SW 1271 (cell line): ENCODE measurements at places on chromosomes 16 and 17.

DNA sequence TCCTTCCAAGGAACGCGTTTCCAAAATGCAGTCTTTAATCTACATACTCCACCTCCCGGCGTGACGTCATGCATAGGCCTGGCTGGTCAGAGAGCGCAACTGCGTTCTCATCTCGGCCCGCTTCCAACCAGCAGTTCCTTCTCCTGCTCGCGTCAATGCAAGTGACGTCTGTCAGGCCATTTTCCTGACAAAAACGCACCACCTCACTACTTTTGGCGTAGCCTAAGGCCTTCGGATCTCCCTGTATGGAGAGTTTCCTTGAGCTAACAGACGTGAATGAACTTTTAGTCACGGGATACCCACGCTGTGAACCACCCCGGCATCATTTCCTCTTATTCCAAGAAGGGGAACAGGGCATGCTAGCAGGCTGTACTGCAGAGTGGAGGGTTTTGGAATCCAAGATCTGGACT lies 25.0 kb downstream of the TEX14 start:
- DNase-seq: no peak

DNA sequence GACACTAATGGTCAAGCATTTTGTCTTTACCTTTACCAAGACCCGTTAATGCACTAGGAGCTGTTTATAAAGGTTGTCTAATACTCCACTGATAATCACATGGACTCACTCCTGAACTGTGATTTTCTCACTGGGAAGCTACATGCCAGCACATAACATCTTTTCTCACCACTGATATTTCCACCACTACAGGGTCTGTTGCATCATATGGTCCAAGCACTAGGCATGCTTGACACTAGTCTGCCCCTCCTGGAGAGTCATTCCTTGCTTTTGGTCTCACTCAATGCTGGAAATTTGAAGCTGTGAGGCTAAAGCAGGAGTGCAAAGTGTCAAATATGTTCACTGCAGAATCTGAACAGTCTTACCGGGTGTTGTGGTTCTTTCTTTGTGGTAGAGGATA lies 1576.8 kb downstream of the CDH8 start:
- DNase-seq: no peak

DNA sequence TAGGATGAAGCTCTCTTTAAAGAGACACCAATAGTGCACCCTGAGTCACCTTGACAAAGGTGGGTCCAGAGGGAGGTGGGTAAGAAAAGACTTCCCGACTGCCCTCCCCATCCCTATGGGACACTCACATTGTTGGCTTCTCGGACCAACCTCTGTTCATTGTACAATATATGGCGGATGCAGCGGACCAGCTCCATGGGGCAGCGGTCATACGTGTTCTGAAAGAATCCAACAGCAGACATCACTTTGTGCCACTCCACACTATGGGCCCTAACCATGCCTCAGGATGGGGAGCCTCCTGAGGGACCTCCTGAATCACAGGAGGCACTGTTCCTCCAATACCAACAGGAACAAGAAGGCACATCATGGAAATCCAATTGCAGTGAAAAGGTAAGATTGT lies 30.4 kb upstream of the GHDC start:
- DNase-seq: no peak

- no peak for DNase-seq
Measured at GRCh38 chr17:65626451-65626850, 65.0 kb upstream of the AXIN2 start.

DNA sequence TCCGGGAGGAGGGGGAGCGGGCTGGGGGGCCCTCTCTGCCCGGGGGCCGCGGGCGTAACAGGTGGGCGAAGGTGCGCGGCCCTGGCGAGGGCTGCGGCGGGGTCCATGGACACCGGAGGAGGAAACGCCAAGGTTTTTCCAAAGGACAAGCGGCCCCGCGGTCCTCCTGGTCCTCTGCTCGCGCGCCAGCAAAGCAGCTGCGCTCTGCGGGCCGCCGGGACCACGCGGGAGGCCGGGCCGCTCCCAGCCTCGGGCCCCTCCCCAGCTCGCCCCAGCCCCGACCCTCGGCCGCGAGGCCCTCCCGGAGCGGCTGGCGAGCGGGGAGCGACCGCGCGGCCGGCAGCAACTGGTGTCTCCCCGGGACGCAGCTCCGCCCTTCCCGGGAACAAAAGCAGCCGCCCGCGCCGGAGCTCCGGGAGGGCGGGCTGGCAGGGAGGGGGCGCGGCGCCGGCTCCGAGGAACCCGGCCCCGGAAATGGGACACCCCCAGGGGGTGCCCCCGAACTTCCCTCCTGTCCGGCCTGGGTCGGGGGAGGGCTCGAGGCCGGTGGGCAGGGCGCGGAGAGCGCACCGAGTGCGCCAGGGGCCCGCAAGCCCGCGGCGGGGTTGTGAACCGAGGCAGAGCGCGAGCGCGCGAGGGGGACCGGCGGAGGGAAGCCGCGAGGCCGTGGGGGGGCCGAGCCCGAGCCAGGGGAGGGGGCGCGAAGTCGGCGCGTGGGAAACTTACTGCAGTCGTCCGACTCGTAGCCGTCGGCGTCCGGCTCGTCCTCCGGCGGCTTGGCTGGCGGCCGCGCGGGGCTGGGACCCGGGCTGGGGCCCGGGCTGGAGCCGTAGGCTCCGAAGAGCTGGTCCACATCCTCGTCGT lies 837 bp downstream of the DOC2B start:
- no peak for DNase-seq

DNA sequence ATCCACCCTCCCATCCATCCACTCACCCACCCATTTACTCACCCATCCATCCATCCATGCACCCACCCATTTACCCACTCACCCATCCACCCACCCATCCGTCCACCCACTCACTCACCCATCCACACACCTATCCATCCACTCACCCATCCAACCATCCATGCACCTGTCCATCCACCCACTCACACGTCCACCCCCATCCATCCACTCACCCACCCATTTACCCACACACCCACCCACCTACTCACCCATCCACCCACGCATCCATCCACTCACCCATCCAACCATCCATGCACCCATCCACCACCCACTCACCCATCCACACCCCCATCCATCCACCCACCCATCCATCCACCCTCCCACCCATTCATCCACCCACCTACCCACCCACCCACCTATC lies 12.2 kb downstream of the SOX8 start:
- DNase-seq: no peak

DNA sequence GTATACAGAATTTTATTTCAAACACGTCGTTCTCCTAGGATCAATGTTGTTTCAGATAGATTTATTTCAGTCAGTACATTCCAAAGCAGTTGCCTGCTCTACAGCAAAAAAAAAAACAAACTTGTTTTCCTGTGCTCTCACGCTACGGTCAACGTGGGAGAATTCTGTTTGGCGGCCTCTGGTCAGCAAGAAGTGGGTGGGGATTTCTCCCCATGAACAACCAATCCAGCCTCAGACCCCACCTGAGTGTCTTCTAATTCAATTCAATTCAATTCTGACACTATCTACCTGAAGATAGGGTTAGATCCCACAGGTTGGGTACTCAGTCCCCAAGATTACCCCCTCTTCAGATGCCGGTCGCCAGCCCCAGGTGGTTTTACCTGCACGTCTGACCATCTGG lies 22.1 kb downstream of the C17orf58 start:
- no peak for DNase-seq

DNA sequence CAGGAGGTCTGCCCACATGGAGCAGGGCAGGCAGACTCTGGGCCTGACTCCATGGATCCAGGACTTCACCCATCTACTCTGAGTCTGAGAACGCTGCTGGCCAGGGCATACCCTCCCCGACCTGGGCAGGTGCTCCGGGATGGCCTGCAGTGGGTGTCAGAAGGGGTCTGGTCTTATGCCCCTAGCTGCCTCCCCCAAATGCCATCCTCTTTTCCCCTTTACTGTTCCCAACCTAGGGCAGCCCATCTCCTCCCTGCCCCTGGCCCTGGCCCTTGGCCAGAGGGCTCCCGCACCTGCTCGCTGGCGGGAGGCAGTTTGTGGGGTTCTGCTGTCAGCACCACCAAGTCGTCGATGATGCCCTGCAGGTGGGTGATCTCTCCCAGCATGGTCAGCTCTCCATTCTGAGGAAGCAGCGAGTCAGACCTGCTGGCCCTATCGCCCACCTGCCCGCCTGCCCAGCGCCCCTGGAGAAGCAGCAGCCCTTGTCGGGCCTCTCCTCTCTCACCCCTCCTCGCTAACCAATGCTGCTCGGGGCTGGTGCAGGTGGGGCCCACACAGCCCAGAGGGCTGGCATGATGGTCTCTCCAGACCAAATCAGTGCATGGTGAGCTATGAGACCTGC lies 8.2 kb downstream of the MTSS2 start:
- no peak for DNase-seq

GRCh38 chr16:30354423-30355143 lies 525 bp downstream of the CD2BP2 start:
- DNase-seq: peak; percentile 53

- no peak for DNase-seq
Measured at GRCh38 chr16:229731-230281, 557 bp upstream of the LUC7L start.

DNA sequence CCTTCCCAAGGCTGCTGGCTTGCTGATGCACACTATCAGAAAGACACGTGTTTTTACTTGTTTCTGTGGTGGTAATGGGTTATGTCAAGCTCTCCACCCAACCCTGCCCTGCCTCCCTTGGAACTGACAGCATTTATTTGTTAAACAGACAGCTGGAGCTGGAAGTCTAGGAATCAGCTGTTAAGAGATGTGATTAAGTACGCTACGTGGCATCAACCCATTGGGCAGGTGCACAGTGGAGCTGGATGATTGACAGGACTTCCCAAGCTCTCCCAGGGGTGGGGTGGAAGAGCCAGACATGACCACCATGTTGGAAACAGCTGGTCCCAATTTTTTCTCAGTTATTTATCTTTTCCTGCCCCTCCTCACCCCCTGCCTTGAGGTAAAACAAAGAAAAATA lies 49.4 kb downstream of the ADAMTS18 start:
- DNase-seq: no peak

DNA sequence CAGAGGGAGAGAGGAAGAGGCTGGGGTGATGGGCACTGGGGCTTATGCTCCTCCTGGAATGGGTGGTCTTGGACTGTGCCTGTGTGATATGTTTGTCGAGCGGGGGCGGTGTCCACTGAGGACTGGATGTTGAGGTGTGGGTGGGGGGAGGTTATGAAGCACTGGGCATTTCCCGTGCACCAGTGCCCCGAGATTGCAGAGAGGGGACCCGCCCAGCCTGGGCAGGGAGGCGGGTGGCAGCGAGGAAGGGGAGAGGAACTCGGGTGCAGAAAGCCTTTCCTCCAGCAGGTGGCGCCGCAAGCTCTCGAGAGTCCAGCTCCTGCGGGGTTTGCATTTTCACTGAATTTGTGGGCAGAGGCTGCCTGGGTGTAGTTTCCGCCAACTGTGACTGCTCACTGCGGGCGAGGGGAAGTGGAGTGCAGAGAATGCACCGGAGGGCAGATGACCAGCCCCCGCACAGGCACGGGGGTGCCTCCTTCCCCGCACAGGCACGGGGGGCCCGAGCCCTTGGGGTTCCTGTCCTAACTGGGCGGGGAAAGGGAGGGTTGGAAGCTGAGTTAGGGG lies 190.6 kb downstream of the SEC14L1 start:
- peak; percentile 76 for DNase-seq

DNA sequence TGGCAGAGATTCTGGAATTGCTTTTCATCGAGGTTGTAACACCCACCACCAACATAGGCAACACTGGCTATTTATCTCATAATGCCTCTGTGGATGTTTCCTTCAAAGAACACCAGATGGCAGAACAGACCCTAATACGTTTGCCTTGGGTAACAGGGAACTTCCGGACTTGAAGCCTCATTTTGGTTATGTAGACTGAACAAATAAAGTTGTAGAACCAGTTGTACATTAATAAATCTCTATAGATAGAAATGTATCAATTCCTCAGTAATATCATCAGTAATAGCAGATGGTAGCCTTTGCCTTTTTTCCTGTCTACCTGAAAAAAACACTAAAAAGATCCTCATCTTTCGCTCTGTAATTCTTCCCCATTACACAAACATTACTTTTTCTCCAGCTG lies 25.9 kb upstream of the APOH start:
- peak; percentile 68 for DNase-seq

DNA sequence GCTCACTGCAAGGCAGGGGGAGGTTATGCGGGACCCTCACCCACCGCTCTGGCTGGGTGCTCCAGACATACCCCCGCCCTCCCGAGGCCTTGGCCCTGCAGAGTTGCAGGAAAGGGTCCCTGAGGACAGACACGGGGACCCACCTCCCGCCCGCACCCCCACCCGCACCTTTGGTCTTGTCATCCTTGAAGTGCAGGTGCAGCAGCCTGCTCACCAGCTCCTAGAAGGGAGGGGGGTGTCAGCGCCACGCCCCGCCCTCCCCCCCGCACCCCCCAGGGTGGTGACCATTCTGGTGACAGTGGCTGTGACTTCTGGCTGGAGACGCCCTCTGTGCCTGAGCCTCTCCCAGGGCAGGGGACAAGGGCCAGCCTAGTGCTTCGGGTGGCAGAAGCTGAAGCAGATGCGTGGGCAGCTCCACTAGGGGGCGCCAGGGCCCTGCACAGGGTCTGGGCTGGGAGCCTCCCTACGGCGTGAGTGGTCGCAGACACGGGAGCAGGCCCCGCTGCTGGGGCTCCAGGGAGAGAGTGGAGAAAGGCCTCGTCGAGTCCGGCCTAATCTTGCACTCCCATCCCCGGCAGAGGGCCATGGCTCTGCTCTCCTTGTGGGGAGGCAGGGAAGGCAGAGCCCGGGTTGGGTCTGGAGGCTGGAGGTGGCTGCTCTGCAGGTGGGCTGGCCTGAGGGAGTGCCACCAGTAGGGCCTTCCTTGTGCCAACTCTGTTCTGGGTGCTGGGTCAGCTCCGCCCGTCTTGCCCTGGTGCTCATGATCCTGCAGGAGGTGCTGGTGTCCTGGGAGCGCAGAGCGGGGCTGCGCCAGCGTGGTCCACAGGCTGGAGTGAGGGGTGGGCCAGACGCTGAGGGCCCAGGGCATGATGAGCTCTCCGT lies 2.7 kb downstream of the CENPX start:
- peak; percentile 19 for DNase-seq

DNA sequence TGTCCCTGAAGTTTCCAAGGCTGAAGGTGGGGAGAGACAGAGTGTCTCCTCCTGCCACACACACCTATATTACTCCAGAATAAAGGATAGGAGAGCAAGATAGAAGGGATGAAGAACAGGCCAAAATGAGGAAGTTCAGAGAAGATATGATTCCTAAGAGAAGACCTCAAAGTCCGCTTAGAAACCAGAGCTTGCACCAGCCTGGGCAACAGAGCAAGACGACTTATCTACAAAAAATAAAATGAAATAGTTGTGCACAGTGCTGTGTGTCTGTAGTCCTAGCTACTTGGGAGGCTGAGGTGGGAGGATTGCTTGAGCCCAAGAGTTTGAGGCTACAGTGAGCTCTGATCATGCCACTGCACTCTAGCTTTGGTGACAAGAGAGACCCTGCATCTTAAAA lies 128.2 kb downstream of the HS3ST3B1 start:
- no peak for DNase-seq

- no peak for DNase-seq
Measured at GRCh38 chr17:41532947-41533570, 5.0 kb upstream of the KRT19 start.

DNA sequence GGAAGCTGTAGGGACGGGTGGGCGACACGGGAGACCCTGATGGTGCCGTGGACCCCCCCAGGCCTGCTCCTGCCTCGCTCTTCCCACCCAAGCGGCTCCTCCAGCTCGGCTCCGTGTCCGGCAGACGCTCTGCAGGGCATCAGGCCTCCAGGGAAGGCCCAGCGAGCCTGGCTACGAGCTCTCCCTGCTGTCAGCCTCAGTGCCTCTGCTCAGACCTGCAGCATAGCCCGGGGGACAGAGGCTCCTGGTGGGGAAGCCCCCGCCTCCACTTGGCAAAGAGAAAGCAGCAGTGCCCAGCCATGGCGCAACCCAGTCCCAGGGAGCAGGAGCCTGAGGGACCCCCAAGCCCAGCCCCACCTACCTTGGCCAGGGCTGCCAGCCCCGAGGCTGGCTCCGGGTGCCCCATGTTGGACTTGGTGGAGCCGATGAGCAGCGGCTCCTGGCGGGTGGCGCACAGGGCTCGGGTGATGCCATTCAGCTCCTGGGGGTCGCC lies 5.9 kb downstream of the FASN start:
- no peak for DNase-seq
